ENCODE measurements at places on chromosomes 4 and X.

- DNase-seq, result no peak
Observed at GRCh38 chrX:152480269-152481212, 29.4 kb upstream of the GABRA3 start.

DNA sequence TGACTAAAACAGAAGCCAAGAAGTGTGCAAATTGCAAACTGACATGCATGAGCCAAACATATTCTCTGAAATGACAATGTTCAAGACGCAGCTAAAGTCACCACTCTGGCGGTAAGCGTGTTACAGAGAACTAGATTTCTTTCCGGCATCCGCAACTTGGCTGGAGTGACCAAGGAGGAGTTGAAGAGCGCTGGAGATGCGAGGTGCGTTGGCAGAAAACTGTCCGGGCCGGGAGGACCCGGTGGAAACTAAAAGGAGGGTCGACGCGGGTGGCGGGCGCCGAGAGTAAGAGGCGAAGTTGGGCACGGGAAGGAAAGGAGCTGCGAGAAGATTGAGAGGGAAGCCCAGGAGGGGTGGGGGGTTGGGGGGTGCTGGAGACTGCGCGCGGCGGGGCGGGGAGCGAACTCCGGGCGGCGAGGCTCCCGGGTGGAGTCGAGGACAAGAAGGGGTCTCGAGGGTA, 807 bp downstream of the SEL1L3 start:
- DNase-seq, result peak; percentile 54

GRCh38 chr4:182554736-182555135, 311.5 kb downstream of the TENM3 start:
- no peak for DNase-seq

- no peak for DNase-seq
Observed at GRCh38 chr4:86688026-86688425, 93.9 kb downstream of the PTPN13 start.

DNA sequence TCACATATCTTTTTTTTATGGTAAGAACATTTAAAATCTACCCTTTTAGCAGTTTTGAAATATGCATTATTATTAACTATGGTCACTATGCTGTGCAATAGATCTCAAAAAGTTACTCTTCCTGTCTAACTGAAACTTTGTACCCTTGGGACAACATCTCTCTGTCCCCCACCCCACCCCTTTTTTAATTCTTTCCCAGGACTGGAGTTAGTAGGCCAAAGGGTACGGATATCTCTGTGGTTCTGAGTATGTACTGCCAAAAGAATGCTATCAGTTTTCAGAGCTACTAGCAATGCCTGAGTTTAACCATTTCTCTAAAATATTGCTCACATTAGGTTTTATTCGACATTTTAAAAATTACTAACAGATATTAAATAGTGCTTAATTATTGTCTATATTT, 4.7 kb upstream of the FAM241A start:
- DNase-seq, result no peak
